ENCODE measurements at places on chromosomes 5 and 9.

GRCh38 chr9:23659346-23660006 lies 166.6 kb downstream of the ELAVL2 start:
- DNase-seq = no peak

DNA sequence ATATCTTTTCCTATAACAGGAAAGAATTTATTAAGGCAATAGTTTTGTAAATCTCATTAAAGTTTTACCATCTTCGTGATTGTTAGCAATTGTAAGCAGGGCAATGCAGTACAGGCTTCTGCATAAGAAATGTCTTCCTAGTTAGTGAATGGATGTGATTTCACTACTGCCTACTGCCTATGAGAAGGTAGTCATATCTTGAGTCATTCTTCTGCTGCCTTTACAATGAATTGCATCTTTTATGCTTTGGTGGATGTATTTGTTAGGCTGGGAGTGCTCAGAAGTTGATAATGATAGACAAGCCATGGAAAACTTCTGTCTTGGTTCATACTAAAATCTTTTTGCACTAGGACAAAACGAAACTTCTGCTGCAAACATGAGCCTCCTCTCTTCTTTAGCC lies 128.0 kb downstream of the ADAMTSL1 start:
- DNase-seq = no peak

GRCh38 chr5:140989254-140990020 lies 23.2 kb downstream of the PCDHAC2 start:
- DNase-seq = no peak

DNA sequence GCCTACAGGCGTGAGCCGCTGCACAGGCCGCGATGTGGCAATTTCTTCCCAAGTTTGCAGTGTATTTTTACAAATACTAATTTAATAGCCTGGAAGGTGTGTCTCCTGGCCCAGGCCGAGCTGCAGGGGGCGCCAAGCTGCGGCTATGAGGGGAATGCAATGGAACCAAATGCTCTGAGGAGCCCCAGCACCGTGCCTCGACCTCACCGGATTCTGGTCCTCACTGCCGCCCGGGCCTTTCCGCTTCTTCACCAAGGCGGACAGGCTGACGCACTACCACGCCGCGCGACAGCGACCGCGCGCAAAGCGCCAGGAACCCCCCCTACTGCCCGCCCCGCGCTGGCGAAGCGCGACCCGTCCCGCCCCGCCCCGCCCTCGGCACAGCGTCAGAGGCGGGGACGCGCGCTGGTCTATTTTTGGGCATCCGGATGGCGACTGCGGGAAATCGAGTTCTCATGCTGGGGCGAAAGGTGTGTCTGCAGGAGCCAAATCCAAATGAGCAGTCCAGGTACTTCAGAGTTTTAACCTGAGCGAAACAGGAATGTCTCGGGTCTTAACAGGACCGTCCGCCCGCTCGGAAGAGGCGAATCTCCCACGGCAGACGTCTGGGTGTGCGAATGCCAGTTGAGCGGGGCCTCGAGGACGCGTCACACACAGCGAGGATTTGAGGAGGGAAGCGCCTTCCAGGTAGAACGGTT lies 31.7 kb upstream of the PRXL2C start:
- peak; percentile 60 for DNase-seq

GRCh38 chr9:4196376-4196775 lies 103.5 kb downstream of the GLIS3 start:
- DNase-seq = no peak

DNA sequence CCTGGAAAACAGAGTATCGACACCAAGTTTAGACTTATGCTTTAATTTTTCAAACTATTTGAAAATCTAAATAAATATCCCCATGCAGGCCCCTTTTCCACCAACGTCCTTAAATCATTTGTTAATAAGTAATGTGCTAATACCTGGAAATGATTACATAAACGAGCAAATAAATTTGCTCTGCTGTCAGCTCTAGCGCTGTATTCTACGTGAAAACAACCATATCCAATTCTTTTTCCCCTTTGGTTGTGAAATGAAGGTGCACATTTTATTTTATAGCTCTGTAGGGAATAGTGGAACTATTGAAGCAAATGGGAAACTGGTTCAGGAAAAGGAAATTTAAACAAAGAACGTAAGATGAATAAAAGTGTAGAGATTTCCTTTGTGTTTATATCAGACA lies 137.7 kb upstream of the ZNF608 start:
- no peak for DNase-seq

DNA sequence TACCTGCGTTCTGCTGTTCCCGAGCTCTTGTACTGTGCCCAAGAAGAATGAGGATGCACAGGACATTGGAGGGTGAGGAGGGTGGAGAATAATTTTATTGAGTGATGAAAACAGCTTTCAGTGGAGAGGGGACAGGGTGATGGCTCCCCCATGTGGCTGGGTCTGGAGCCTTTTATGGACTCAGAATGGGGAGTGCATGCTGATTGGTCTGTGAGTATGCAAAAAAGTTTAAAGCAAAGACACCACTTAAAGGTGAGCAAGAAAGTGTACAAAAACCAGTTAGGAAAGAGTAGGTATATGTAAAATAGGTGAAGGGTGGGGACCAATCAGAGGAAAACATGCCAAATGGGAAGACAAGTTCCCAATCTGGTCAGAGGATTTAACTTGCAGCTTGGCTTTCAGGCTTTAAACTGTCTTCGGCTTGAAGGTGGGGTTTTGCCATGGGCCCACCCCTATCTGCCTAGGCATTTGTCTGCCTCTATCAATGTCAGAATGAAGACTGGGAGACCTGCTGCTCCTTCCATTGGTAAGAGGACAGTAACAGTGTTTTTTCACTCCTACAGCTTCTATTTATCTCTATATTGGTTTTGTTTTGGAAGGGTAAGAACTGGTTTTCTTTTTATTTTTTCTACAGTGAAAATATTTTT lies 118.0 kb upstream of the RAI14 start:
- no peak for DNase-seq

DNA sequence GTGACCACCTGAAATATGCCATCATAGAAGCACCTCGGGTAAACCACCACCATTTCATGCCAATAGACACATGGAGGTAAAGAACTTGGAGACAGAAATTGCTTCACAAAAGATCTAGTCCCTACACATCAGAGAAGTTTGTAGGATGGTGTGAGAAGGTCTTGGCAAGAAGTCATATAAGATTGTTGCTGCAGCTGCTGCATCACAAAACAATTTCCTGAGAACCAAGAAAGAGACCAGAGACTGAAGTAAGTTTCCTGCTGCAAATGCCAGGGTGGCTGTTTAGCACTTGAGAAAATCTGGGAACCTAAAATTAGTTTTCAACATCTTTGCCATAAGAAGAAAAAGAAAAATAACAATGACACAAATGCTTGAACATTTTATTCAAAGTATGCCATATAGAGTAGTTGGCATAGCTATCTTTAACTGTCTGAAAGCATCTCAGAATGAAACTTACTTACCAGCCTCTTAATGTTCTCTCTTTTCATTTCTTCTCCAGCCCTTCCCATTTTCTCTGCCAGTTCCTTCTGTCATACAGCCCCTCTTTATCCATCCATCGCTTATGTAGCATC lies 114.3 kb downstream of the KCTD16 start:
- no peak for DNase-seq

GRCh38 chr5:137858223-137858916 lies 9.3 kb upstream of the MYOT start:
- no peak for DNase-seq

- DNase-seq = no peak
Measured at GRCh38 chr9:37191403-37192089, 71.2 kb downstream of the ZCCHC7 start.

DNA sequence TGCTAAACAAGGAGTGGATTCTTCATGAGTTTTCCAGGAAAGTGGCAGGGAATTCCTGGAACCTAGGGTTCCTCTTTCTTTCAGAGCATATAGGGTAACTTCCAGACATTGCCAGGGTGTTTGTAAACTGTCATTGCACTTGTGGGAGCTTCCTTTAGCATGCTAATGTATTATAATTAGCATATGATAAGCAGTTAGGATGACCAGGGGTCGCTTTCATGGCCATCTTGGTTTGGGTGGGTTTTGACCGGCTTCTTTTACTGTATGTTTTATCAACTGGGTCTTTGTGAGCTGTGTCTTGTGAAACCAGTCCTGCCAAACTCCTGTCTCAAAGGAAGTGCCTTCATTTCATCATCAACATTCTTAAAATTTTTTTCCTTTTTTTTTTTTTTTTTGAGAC lies 11.9 kb upstream of the MELK start:
- no peak for DNase-seq
